ENCODE measurements at places on chromosomes 13 and 19. TPM values are rescaled to one million over a fixed set of nuclear protein-coding genes. Genes with fewer than 3 reads are reported as not detected.

Gene HS6ST3
- not detected for total RNA-seq

Gene HPN
- total RNA-seq = 0.18 TPM

Gene CASP14
- not detected for total RNA-seq

Gene KLK10
- 0.27 TPM for total RNA-seq

Gene FAM216B
- total RNA-seq = not detected

Gene ZNF546
- total RNA-seq = 1.8 TPM

Gene CGB5
- 1.4 TPM for total RNA-seq

Gene MYO16
- 0.05 TPM for total RNA-seq
